ENCODE measurements at places on chromosomes 7 and 10.
A peak's percentile ranks its signal among the peaks of the same experiment; 100 is the strongest.

- DNase-seq, result no peak
Measured at GRCh38 chr10:21993360-21994001, 10.0 kb downstream of the DNAJC1 start.

- no peak for DNase-seq
Measured at GRCh38 chr7:74542558-74543117, 88.9 kb downstream of the GTF2IRD1 start.

- no peak for DNase-seq
Measured at GRCh38 chr7:154741131-154741530, 261.8 kb downstream of the PAXIP1 start.

DNA sequence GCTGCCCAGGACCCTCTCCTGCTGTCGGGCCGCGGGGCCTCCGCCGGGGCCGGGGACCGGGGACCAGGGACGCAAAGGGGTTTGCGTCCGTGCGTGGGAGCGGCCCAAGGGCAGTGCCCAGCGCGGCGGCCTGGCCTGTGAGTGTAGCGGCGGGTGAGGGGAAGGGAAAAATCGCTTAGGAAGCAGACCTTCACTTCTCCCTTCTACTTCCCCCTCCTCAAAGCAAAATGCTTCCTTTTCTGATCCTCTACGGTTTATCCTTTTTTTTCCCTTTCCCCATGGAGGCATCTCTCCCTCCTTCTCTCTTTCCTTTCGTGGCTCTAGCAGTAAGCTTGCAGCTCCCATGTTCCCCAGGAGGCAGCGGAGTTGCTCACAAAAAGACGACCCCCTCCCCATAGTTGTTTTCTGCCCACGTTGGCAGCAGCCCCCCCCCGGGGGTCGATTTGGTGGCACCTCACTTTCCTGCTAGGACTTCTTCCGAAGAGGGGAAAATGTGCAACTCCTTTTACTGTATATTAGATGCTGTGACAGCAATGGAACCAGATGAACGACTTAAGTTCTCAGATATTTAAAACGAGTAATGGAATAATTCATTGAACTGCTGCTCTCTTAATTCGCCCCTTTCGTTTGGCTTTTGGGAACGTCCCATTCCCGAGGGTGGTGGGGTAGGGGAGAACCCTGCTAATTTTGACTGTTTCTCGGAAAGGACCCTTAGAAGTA is 724 bp downstream of the CAPZA2 start:
- peak; percentile 27 for DNase-seq

DNA sequence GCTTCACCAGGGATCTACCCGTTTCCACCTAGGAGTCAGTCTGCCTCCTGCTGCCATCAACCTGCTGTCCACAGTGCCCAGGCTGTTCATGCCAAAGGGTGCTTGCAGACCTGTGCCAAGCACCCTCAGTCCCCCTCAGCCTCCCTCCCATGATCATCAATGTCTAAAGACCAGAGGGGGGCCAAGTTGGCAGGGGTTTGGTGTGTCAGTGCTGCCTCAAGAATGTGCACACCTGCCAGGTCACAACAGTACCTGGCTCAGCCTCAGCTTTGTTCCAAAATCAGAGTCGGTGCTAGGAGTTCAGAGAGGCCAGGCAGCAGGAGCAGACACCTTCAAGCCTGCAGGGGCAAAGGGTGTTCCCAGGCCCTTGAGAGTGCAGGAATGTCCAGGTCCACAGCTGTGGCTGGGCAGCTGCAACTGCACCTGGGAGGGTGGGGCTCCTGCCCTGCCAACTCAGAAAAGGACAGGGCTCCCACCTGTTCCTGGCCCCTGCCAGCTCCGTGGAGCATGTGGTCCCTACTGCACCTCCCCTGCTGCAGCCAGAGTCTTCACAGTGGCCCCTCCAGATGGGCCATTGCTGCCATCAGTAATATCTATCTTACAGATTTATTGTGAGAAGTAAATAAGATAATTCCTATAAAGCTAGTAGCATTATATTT is 219.5 kb downstream of the POLR1F start:
- no peak for DNase-seq

DNA sequence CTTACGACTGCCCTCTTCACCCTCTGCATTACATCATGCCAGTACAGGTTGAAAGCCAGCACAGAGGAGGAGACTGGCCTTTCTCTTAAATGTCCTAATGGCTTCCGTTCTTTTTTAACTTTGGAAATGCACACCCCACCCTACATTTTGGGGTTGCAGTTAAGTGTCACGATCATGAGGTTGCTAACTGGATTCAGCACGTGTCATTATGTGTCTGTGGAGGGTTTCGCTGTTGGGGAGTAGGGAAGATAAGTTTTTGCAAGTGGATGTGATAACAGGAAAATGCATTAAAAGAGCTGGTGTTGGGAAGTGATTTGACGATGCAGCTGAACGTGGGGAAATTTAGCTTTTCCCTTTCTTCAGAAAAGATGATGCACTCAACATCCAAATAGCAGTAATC is 135.9 kb downstream of the LRRC4 start:
- DNase-seq, result no peak

- no peak for DNase-seq
Measured at GRCh38 chr7:93165447-93165846, 17.3 kb upstream of the SAMD9L start.

- DNase-seq, result no peak
Measured at GRCh38 chr7:5598261-5598761, 174.7 kb upstream of the TNRC18 start.

DNA sequence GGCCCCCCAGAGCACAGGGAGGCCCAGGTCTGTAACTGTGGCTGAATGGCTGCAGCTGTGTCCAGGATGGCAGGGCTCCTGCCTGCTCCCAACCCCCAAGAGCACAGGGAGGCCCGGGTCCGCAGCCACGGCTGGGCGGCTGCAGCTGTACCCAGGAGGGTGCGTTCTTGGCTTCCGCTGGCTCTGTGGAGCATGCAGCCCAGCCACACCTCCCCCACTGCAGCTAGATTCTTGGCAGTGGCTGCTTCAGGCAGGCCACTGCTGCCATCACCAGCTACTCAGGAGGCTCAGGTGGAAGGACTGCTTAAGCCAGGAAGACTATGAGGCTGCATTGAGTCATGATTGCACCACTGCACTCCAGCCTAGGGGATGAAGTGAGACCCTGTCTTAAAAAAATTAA is 27.9 kb downstream of the C7orf25 start:
- DNase-seq, result no peak

DNA sequence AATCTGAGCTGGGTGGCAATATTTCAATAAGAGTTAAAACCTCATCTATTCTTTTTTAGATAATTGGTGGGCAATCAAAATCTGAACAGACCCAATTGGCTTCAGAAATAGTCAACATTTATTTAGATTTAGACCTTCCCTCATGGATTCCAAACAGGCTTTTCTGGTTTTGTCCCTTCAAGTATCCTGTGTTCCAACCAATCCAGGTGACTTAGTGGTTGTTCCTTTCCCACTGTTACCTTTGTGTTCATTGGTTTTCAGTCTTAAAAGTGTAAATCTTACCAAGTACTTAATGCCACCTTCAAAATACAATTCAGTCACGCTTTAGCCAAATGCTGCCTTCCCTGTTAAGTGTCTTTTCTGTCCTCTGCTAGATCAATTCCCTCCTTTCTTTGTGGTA is 85.9 kb downstream of the AHR start:
- DNase-seq, result no peak
